Forelimb muscle (tissue), 1 donor: ENCODE measurements at places on chromosomes 6 and 20.

DNA sequence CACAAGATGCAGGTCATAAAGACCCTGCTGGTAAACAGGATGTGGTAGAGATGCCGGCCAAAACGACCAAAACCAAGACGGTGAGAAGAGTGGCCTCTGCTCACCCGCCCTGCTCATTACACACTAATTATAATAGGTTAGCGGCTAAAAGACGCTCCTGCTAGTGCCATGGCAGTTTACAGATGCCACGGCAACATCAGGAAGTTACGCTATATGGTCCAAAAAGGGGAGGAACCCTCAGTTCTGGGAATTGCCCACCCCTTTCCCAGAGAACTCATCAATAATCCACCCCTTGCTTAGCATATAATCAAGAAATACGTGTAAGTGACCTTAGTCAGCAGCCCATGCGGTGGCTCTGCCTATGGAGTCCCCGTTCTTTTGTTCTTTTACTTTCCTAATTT lies 17.6 kb downstream of the BHLHE23 start:
- no peak for DNase-seq

DNA sequence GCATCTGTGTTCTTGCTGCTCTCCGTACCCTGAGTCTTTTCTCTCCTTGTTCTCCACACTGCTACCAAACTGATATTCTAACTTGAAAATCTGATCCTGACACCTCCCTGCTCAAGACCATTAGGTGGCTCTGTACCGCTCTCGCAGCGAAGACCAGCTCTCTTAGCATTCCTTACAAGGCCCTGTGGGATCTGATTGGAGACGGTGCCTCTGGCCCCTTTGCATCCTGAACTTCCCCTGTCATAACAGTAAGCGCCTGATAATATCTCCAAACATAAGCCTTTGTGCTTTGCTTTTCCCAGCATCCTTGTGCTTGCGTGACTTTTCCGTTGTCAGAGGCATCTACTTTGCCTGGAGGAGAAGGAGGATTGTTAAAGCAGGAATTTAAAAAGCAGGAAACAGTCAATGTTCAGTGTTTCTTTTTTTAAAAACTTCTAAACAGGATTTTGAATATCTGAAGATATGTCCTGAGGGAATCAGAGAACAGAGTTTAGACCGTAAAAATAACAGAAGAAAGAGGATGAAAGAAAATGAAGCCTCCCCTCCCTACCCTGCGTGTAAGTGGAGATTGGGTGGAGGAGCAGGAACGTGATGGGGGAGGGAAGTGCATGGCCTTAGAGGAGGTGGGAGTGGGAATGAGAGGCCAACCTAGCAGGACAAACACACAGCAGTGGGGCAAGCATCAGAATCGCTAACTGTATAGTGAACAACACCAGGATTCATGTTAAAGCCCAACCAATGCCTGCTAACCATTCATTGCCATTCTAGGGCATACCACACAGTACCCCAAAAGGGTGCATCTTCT lies 89.2 kb upstream of the STMND1 start:
- no peak for DNase-seq

GRCh38 chr20:54132612-54133433 lies 41.0 kb downstream of the CYP24A1 start:
- DNase-seq: no peak

- no peak for DNase-seq
These were observed 81.2 kb downstream of the PLCB1 start for GRCh38 chr20:8213270-8213669.

GRCh38 chr6:15897063-15897876 lies 231.6 kb upstream of the MYLIP start:
- peak; percentile 43 for DNase-seq

DNA sequence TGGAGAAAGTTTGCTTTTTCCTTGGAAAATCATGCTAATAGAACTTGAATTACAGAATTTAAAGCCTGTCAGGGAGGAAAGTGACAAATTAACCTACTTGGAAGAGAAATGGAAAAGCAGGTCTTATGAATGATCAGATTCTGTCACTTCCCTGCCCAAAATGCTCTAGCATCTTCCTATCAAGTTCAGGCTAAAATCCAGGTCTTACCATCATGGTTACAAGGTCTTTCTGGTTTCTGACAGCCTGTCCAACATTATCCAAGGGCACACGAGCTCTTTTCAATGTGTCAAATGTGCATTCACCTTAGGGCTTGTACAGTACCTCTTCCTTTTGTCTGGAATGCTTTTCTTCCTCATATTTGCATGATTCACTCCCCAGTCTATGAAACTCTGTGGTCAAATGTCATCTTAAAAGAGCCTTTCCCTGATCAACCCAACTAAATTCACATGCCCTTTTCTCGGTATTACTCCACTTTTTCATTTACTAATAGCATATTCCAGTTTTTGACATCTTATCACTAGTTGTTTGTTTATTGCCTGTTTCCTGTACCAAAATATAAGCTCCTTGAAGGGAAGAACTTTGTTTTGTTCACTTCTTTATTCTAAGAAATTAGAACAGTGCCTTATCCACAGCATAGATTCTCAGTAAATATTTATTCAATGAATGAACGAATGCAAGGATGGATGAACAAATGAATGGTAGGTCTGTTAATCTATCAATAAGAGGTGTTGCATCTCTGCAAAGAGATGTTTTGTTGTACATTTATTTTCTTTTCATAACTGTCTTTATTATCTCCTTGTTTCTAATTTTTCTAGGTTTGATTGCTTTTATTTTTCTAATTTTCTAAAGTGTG lies 139.5 kb downstream of the BCAS1 start:
- DNase-seq: no peak

- no peak for DNase-seq
These were observed 16.3 kb downstream of the MOCS1 start for GRCh38 chr6:39917981-39918380.

GRCh38 chr20:9501473-9501872 lies 12.9 kb upstream of the LAMP5 start:
- no peak for DNase-seq

GRCh38 chr20:26163890-26164289 lies 467.2 kb upstream of the ZNF337 start:
- no peak for DNase-seq

GRCh38 chr20:15708984-15709598 lies 864.2 kb downstream of the KIF16B start:
- no peak for DNase-seq

DNA sequence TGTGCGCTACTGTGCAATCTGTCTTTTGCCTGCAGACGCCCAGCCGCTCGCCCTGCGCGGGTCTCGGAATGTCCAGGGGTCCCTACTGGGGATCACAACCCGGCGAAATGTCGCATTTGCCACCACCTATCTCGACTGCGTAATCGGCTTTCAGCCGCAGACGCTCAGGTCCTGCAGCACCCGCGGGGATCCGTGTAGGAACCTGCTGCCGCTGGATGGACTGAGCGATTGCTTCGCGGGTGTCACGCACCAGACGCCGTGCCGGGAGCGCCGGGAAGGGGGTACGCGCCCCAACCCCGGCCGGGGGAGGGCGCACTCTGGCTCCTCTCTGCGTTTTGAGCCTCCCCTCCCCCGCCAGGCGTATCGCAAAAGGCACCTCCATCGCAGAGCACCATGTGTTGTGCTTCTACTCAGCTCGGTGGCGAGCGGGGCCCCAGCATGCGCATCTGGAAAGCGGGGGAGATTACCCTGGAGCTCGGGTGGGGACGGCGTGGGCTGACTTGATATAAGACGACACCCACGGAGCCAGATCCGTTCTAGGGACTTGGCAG lies 747 bp upstream of the PTPRA start:
- DNase-seq: no peak

DNA sequence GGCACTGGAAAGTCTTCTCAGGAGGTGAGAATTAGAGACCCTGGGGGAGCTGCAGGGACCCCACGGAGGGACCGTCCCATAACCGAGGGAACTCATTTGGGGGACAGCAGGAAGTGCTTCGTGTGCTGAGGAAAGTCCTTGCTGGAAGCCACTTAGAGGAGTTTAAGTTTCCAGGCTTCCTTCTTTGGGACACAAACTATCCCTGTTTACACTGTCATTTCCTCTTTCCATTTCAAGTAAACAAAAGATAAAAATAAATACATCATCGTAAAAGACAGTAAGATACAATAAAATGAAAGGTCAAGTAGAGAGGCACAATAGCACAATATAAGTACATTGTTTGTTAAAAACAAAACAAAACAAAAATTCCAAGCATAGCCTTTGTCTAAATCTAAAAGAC lies 101.2 kb downstream of the TTLL2 start:
- DNase-seq: no peak

DNA sequence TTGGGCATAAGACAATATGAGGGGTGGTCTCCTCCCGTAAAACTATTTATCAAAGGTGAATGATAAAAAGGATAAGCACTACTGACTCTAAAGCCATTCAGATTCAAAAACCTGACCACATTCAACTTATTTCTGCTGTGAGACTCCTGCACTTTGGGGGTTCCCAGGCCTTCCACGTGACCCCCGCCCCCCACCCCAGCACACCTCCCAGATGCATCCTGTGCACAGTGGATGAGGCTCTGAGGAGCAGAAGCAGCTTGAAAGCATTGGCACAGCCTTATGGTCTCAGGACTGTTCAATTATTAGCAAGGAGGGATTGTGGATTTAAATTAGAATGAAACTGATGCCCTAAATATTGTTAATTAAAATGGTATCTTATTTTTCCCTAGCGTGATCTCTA lies 55.1 kb upstream of the SAMD5 start:
- DNase-seq: no peak

DNA sequence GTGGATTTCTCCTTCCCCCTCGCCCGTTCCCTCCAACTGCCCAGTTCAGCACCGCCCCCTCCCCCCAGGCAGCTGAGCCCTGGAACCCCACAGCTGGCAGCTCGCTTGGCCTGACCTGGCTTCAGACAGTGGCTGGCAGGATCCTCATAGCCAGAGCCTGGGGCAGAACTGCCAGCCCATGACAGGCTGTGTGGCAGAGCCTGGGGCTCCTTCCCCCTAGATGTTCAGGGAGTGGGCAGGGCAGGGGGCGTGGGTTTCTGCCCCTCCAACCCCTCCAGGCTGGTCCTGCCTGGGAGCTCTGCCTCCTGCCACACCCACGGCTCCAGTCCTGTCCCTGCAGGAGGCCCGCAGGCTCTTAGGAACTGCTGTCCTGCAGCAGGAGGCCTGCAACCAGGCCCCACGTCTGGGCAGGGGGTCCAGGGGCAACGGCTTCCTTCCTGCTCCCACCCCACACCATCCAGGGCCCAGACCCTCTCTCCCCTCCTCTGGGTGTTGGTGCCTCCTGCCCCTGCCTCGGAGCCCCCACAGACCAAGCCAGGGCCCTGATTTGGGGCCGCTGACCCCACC lies 9.6 kb upstream of the KCNQ2 start:
- no peak for DNase-seq

DNA sequence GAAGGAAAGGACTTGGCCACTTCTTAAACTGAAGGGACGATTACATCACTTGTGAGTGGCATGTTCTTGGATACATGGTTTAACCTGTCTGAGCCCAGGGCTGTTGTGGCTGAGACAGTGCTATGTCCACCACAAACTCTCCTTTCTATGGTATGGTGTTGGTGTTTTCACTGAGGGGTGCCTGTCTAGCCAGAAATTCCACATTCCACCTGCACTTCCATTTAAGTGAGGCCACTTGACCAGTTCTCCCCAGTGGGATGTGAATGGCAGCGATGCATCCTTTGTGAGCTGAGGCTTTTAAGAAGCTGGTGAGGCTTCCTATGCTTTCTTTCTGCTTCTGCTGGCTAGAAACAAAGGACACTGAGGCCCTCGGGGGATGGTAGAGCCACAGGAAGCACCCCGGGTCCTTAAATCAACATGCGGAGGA lies 151.4 kb upstream of the CHD6 start:
- DNase-seq: no peak

DNA sequence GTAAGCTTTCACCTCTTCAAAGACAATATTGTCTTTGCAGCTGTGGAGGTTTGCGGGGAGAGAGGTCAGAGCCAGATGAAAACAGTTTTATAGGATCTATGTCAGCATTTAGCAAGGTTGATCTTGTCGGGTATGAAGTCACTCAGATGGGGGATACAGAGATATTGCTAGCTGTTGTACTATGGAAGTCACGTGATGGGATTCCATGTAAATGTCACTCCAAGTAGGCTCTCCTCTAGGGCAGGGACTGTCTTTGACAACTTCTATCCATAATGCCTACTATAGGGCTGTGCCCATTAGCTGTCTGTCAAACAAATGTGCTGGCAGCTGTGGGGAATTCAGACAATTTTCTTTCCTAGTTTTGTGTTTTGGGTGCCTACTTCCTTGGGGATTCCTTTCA lies 54.8 kb downstream of the HECA start:
- no peak for DNase-seq

DNA sequence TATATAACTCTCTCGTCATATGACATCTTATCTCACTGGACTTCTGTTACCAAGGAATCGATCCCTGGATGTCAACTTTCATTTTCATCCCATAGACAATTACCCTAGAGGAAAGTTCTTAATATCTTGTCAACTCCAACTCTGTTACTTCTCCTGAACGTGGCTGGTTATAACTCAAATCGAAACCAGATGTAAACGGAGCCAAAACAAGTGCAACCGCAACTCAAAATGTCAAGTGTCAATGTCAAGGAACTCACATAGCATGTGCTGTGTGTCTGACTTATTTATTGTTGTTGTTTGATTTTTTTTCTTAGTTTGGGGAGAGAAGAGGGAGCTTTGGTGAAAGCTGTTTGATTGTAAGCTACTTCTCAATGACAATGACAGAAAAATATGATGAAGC lies 108.6 kb downstream of the VIP start:
- DNase-seq: no peak

- DNase-seq: no peak
These were observed 55.6 kb downstream of the CARMIL1 start for GRCh38 chr6:25334793-25335192.
